ENCODE measurements at places on chromosomes 16 and 17. TPM values are rescaled to one million over a fixed set of nuclear protein-coding genes. Genes with fewer than 3 reads are reported as not detected.

The CCL2 gene
- total RNA-seq, result 24.8 TPM

The NEUROD2 gene
- total RNA-seq, result not detected

The PIMREG gene
- 53.2 TPM for total RNA-seq

The TNRC6C gene
- total RNA-seq, result 2.7 TPM

The AOC3 gene
- total RNA-seq, result 1.1 TPM

The ARL5C gene
- total RNA-seq, result not detected

The XYLT1 gene
- 0.76 TPM for total RNA-seq

The EME1 gene
- 14.9 TPM for total RNA-seq

The HASPIN gene
- 15.3 TPM for total RNA-seq

The MMP28 gene
- 9.7 TPM for total RNA-seq

The KRTAP4-5 gene
- total RNA-seq, result not detected

The SPDYE4 gene
- not detected for total RNA-seq

The CEP295NL gene
- total RNA-seq, result 0.54 TPM

The OTOA gene
- 0.05 TPM for total RNA-seq

The FOXL1 gene
- 1.7 TPM for total RNA-seq

The TP53TG3B gene
- total RNA-seq, result 0.26 TPM

The PLA2G10 gene
- total RNA-seq, result 0.27 TPM

The TPPP3 gene
- total RNA-seq, result 10.8 TPM

The LCMT1 gene
- total RNA-seq, result 38.4 TPM

The NUDT7 gene
- 7.1 TPM for total RNA-seq

The CCL4L2 gene
- not detected for total RNA-seq
